ENCODE measurements at places on chromosomes 5 and 9. TPM values are rescaled to one million over a fixed set of nuclear protein-coding genes. Genes with fewer than 3 reads are reported as not detected.

Gene TAL2
- 1.4 TPM for total RNA-seq

Gene PLPP7
- 0.11 TPM for total RNA-seq

Gene TUSC1
- total RNA-seq = 2.4 TPM

Gene PHF24
- total RNA-seq = 0.12 TPM

Gene ARHGEF39
- 32.8 TPM for total RNA-seq

Gene C1QTNF2
- total RNA-seq = not detected

Gene SLC36A1
- total RNA-seq = 17.5 TPM

Gene INSL4
- total RNA-seq = not detected

Data from Caco-2 (cell line).